Stimulated activated CD4-positive, alpha-beta T cell treated with anti-CD3 and anti-CD28 coated beads, TNF-alpha, amount 100 ng/mL, for 4 hours (primary cell): ENCODE measurements at places on chromosomes 11 and 22.

- no peak for DNase-seq
Measured at GRCh38 chr11:10605941-10606381, 37.5 kb upstream of the LYVE1 start.

DNA sequence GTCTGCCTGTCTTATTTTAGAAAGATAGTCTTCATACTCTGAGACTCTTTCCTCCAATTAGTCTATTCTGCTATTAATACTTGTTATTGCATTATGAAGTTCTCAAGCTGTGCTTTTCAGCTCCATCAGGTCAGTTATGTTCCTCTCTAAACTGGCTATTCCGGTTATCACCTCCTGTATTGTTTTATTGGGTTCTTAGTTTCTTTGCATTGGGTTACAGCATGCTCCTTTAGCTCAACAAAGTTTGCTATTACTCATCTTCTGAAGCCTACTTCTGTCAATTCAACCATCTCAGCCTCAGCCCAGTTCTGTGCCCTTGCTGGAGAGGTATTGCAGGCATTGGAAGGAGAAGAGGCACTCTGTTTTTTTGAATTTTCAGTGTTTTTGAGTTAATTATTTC lies 21.0 kb upstream of the OR5AK2 start:
- no peak for DNase-seq

- DNase-seq, result peak; percentile 19
Measured at GRCh38 chr22:22235558-22235957, 9.0 kb upstream of the VPREB1 start.

- no peak for DNase-seq
Measured at GRCh38 chr22:47247579-47248240, 485.3 kb downstream of the TBC1D22A start.

GRCh38 chr11:74519710-74520109 lies 26.2 kb upstream of the LIPT2 start:
- no peak for DNase-seq
